ENCODE measurements at places on chromosomes 6 and 20. TPM values are rescaled to one million over a fixed set of nuclear protein-coding genes. Genes with fewer than 3 reads are reported as not detected.

The LCA5 gene
- total RNA-seq = 0.23 TPM

DNA sequence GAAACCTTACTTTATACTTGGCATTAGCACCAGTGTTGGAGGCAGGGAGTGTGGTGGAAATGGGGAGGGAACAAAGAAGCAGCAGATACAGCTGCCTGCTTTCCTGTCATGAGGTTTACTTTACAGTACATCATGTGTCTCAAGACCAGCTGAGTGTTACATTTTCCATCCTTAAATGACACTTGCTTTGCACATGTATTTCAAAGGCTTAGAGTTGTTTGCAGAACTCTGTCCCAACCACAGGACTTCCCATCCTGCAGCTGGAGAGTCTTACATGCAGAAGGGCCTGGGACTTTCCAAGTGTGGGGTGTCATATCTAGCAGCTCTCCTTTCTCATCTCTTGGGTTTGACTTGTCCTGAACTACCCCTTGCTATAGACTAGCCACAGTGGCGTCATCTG is 395.9 kb downstream of the DHX35 start:
- DNase-seq = no peak

- no peak for DNase-seq
Observed at GRCh38 chr6:63947792-63948529, 312.4 kb downstream of the PHF3 start.

The GMDS gene
- total RNA-seq = 12.1 TPM

The DNAAF9 gene
- total RNA-seq = 5.6 TPM

DNA sequence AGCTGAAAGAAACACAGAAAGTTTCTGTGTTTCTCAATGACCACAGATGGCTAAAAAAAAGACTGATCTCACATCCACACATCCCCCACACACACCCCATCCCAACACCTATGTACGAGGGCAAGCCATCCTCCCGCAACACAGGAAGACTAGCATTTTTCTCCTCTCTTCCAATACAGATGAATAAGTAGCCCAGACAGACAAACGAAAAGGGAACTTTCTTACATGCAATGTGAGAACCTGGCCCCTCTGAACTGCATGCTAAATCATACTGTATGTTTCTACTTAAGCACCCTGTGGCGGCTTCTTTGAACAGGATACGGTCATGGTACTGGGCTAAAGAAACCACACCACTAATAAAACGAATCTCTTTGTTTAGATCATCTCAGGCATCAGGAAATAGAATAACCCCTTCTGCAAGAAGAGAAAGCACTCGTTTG is 116.2 kb downstream of the GMDS start:
- DNase-seq = no peak

DNA sequence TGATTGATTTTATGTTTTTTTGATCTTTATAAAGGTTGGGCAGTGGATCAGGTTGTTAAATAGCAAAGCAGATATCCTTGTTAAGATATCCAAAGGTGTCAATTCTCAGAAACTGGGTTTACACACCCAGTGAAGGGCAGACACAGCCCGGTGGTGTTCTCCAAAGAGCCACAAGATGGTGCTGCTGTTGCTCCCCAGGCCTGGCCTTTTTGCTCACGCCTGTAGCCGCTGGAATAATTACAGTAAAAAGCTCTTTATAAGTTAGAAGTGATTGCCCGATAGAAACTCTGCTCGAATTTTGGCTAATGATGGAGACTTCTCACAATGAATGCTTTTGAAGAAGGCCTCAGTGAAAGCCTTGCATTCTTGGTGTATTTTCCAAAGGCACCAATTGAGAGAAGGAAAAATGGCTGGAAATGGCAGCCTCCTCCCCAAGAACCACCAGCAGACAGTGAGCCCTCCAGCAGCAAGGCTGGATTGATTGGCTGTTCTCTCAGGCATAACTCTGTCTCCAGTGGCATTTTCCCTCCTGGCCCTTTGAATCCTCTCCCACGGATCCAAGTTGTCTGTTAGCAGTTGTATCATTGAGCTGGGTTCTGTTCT is 120.5 kb upstream of the CHD6 start:
- peak; percentile 11 for DNase-seq

The RIMS1 gene
- not detected for total RNA-seq

GRCh38 chr6:120096696-120097260 is 747.2 kb upstream of the MAN1A1 start:
- no peak for DNase-seq

The CD83 gene
- 7.0 TPM for total RNA-seq

DNA sequence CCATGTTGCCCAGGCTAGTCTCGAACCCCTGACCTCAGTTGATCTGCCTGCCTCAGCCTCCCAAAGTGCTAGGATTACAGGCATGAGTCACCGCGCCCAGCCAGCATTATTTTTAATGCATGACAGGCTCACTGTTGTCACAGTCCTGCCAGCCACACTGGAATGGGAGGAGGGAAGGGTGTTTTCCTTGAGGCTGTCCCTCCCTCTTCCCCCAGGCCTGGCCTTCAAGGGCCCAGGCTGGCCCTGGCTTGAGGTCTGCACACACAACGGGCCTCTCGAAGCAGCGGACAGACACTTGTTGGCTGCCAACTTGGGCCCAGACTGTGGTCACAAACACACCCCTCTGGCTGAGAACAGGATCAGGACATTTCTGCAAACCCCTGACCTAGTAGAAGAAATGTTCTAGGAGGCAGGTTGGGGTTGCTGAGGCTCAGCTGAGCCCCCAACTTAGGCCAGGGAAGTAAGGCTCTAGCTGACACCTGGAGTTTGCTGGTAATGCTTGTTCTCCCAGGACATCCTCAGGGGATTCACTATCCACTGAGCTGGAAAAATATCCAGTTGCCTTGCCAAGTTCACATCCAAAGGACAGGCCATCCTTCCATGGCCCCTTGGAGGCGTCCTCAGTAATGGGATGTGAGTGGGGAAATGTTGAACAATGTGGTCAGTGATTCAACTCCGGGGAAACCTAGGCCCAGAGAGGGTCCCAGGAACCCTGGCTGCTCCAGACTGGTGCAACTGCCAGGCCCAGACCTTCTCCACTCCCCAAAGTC is 9.9 kb downstream of the SNTA1 start:
- no peak for DNase-seq

DNA sequence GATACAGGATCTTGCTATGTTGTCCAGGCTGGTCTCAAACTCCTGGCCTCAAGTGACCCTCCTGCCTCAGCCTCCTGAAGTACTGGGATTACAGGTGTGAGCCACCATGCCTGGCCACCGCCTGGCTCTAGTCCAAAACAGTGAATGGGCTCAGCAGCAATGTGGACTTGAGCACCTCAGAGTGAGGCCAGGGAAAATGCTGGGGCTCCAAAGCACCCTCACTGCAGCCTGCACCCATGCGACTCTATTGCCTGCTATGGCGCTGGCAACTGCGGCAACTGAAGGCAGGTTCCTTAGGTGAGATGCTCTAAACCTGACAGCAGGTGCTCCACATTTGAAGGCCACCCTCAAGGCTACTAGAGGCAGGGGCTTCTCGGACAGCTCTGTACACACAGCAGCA is 26.5 kb downstream of the MAP1LC3A start:
- no peak for DNase-seq

GRCh38 chr6:49633541-49633940 is 3.1 kb downstream of the RHAG start:
- no peak for DNase-seq

GRCh38 chr6:75285283-75285639 is 669 bp upstream of the TMEM30A start:
- DNase-seq = no peak

- DNase-seq = no peak
Observed at GRCh38 chr6:106165885-106166485, 79.8 kb downstream of the PRDM1 start.

GRCh38 chr20:37445041-37445440 is 76.0 kb upstream of the NNAT start:
- DNase-seq = no peak

The TP53TG5 gene
- total RNA-seq = 0.36 TPM

DNA sequence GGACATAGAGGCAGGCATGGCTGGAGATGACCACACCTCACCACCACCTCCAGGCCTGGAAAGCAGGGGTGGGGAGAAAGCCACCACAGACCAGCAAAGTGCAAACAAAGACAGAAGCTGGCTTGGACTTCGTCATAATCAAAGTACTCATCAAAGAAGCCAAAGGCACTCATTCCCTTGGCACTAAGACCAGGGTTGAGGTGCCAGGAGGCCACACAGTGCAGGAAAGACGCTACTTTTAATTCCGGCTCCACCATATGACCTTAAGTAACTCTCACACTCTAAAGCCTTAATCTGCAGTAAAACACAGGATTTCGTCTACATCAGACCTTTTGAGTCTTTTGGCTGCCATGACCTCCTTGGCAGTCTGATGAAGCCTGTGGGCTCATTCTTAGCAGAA is 123.1 kb downstream of the HIVEP2 start:
- no peak for DNase-seq

DNA sequence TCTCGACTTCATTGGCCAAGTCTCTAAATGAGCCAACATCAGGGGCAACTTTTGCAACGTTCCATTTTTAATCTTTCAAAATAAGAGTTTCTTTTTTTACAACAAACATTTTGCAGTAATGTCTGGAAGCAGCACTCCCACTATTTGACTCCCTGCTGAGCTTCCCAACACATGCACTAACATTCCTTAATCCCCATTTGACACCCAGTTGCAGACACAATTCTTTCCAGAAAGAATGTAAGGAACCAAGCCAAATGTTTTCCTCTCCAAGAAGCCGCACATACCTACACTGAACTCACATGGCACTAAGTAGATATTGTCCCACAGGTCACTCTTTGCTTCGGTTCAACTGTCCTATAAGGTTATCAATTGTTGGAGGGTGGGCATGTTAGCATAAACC is 165.6 kb downstream of the GRM1 start:
- DNase-seq = no peak

- no peak for DNase-seq
Observed at GRCh38 chr6:4924661-4925271, 79.1 kb downstream of the RPP40 start.

The GLP1R gene
- total RNA-seq = not detected

GRCh38 chr20:61313396-61313795 is 61.3 kb downstream of the CDH4 start:
- no peak for DNase-seq

DNA sequence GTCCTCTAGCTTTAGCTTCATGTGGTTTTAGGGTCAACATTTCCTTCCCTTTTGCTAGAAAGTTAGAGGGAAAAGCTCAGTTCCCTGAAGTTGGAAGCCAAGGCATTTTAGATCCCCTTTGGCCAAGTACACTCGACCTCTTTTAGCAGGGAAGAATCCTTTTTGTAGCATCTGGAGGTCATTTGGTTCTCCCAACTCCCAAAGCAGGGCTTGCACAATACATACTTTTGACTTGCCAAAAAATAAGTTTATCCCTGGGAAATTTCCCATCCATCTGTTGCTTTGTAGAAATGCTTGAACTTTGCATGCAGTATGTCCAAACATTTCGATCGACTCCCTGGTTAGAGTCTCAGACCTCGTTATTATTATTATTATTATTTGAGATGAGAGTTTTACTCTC is 4.6 kb upstream of the EDEM2 start:
- DNase-seq = no peak

GRCh38 chr6:15512721-15513120 is 150.1 kb downstream of the DTNBP1 start:
- no peak for DNase-seq

DNA sequence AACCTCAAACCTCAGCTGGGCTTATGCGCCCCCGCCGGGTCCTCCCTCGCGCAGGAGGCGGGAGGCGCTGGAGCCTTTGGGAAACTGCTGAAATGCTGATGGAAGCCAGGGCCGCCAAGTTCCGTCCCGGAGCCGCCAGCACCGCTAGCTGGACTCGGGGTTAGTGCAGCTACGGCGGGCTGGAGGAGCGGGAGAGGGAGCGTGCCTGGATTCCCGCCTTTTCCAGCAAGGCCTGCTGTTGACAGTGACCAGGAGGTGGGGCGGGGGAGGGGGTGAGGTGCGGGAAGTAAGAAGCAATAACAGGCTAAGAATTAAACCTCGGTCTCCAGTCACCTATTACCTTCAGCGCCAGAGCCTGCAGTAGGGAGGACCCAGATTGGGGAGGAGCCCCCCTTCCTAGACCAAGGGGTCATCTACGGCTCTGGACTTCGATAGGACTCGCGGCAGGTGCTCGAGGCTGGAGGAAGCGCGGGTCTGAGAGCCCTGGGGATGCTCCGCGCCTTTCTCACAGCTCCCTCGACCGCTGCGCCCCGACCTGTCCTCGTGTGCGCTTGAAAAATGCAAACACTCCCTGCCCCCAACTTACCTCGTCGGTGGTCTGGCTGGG is 20.5 kb downstream of the COL9A1 start:
- DNase-seq = no peak

- no peak for DNase-seq
Observed at GRCh38 chr6:168498161-168498843, 57.3 kb downstream of the SMOC2 start.

GRCh38 chr6:167476844-167477595 is 152.1 kb downstream of the TTLL2 start:
- no peak for DNase-seq

The HLA-DRB1 gene
- 14.2 TPM for total RNA-seq

DNA sequence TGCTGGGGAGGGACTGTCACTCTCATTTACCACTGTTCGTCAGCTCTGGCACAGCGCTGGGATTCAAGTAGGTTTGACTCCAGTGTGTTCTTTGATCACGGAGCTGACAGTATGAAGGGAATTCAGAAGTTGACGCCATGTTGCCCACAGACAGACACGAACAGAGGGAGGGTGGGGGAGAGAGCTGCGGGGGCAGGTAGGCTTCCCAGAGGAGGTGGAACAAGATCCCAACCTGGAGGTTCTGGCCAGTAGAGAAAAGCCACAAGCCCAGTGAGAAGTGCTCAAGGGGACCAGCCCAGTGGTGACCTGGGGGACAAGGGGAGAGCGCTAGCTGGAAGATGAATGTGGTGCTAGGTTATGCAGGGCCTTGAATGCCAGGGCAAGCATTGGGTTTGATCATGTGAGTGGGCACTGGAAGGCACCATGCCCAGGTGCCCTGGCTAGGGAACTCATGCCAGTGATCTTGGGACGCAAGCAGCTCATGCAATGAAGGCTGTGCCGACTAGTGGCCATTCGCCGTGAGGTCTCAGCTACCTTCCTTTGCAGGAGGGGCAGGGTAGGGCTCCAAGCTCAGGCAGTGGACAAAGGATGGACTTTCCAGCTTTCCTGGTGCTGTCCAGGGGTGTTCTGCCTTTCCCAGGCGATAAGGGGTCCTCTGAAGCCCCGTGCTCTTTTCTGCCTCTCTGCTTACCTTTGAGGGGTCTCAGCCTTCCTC is 50.4 kb upstream of the APCDD1L start:
- no peak for DNase-seq

DNA sequence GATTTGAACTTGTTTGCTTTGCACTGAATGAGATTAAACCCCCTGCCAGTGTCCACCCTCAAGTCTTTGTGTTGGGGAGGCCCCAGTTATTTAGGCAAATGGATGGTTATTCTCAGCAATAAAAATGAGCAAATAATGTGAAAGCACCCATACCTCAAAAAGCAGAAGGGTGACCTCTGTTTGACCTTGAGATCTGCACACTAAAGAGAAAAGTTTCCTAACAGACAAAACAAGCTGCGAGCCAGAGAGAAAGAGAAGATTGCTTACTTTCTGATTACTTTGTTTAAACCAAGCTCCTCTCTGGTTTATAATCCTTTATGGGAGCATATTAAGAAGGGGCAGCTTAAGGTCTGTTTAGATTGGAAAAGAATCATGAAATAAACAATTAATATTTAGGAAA is 30.4 kb upstream of the TRERF1 start:
- no peak for DNase-seq

The ZBTB46 gene
- 0.87 TPM for total RNA-seq

The C6orf15 gene
- not detected for total RNA-seq

GRCh38 chr20:4830696-4831095 is 109.0 kb downstream of the PRND start:
- DNase-seq = no peak

All from CD4-positive, alpha-beta memory T cell (primary cell).